ENCODE measurements at places on chromosomes 12 and 14. TPM values are rescaled to one million over a fixed set of nuclear protein-coding genes. Genes with fewer than 3 reads are reported as not detected.

DNA sequence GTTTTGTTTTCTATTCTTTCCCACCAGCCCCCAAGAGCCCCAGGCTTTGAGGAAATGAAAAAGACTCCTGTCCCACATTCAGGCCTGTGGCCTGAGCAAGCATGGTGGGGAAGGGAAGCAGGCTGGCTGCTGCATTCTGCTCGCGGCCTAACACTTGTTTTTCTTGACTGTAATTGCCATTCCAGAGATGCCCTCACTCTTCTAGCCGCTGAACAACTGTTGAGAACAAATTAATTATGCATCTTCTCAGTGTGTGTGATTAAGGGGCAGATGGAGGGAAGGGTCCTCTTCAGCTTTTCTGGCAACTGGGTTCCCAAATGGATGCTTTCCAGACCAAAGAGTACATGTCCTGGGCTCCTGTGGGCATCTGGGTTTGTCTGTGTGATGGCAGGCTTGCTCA, 43.3 kb downstream of the ADCK1 start:
- DNase-seq: no peak

- no peak for DNase-seq
Measured at GRCh38 chr14:77180726-77181602, 634 bp upstream of the TMEM63C start.

GRCh38 chr14:90531497-90531896, 134.7 kb downstream of the CALM1 start:
- no peak for DNase-seq

The CDCA4 gene
- 19.2 TPM for polyA plus RNA-seq

- no peak for DNase-seq
Measured at GRCh38 chr14:70662816-70663215, 21.1 kb downstream of the TTC9 start.

- no peak for DNase-seq
Measured at GRCh38 chr12:110349514-110350151, 53.9 kb downstream of the ANAPC7 start.

DNA sequence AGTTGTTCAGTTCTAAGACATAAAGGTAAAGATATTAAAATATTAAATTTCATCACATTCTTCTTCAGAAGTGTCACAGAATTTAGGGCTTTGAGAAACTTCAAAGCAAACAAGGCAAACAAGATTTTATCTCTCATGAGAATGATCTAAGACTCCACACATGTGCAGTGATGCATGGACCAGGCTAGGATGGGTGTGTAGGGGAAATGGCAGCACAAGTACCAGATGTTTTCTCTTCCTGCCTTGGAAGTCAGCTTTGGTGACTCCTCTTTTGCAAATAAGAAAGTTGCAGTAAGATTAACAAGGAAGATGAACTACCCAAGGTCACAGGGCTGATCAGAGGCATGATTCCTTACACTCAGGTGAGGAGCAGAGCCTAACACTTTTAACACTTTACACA, 163.8 kb upstream of the LMNTD1 start:
- DNase-seq: no peak

DNA sequence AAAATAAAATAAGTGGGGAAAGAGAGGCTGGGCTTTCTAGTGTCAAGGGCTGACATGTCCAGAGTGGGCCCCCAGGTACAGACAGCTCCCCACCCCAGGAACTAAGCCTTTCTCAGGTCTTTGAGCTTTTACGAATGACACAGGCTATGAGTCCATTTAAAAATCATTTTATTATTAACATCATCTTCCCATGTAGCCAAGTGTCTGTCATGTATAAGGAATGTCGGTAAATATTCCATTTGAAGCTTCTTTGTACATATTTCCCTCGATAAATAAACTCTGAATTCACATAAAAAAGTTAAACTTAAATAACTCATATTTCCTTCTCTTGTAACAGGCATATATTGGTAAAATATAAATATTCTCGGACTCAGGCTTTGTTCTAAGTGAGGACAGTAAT, 143.6 kb downstream of the CALM1 start:
- DNase-seq: no peak

DNA sequence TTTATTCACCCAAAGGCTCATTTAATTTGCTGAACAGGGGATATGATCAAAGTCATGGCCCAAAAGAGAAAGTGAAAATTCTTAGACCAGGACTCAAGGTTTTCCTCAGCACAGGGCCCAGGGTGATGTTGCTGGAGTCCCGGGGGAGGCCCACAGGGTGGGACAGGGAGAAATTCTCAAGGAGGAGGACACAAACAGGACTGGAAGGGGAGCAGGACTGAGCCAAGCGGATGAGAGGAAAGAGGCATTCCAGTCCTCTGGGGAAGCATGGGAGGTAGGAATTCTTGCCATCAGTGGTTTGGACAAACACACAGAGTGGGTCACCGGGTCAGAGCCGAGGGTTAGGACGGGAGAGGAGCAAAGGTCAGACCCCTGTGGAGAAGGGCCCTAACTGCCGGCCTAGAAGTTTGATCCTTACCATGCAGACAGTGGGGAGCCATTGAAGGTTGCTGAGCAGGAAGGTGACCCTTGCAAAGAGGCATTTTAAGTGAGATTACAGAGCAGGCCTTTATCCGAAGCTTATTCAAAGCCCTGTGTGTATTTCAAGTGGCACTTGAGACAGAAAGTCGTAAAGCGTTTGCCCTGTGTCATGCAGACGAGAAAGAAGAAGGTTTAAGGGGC, 68.4 kb upstream of the PTGR2 start:
- no peak for DNase-seq

DNA sequence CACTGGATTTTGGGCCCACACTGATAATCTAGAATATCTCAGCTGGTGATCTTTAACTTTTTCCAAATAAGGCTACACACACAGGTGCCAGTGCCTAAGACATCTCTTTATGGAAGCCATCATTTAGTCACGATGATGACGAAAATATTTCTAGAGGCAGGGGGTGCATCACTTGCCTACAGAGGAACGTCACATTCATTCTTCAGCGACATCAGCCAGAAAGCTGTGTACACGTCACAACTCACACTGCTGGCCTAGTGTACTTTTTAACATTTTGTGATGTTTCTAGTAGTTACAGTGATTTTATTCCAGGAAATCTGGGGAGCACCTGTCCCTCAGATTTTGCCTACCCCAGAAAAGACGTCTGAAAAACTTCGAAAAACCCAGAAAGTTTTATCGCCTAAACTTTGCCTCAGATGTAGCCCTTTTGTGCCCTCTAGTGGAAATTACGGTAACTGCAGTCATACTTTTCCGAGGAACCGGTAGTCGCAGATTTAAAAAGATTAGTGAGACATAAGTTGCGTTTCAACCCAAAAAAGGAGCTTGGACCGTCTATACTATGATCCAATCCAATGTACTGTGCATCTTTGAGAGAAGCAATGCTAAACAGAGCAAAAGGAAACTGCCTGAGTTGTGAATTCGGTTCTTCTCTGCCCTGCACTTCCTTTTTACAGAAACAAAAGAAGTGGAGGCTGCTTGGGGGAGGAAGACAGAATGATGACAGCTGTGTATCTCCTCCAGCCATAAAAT, 64.3 kb upstream of the STON2 start:
- peak; percentile 57 for DNase-seq

The EFS gene
- 39.0 TPM for polyA plus RNA-seq

- no peak for DNase-seq
Measured at GRCh38 chr14:63611078-63611477, 30.6 kb downstream of the WDR89 start.

DNA sequence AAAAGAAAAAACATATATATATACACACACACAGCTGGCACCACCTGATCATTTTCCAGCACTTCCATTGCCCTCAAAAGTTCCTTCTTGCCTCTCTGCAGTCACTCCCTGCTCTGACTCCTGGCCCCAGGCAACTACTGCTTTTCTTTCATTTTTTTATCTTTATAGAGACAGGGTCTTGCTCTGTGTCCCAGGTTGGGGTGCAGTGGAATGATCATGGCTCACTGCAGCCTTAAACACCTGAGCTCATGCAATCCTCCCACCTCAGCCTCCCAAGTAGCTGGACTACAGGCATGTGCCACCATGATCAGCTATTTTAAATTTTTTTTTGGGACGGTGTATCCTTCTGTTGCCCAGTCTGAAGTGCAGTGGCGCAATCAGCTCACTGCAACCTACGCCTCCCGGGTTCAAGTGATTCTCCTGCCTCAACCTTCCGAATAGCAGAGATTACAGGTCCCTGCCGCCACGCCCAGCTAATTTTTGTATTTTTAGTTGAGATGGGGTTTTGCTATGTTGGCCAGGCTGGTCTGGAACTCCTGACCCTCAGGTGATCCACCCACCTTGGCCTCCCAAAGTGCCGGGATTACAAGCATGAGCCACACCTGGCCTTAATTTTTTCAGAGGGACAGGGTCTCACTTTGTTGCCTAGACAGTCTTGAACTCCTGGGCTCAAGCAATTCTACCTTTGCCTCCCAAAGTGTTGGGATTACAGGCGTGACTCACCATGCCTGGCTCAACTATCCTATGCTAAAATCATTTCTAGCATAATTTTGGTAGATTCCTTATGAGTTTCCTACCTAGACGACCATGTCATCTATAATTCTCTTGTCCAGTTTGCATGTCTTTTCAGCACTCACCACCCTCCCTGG, 7.8 kb downstream of the HSP90AA1 start:
- no peak for DNase-seq

The SMIM41 gene
- polyA plus RNA-seq: not detected

The IL31 gene
- polyA plus RNA-seq: not detected

DNA sequence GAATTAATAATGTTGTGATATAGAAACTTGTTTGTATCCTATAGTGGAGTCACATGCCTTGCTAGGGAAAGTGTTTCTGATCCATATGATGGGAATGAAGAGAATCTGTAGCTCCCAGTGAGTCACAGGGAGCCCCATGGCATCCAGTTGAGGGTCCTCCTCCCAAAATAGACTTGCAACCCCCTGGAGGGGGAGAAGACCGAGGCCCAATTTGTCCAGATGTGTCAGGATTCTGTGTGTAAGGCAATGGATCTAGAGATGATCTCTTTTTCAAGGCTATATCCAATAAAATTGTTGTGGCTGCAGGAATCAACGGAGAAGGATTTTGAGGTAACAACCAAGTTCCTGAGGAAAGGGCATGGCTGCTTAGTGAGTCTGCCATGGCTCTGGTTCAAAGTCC, 121.8 kb downstream of the BCL11B start:
- DNase-seq: no peak

DNA sequence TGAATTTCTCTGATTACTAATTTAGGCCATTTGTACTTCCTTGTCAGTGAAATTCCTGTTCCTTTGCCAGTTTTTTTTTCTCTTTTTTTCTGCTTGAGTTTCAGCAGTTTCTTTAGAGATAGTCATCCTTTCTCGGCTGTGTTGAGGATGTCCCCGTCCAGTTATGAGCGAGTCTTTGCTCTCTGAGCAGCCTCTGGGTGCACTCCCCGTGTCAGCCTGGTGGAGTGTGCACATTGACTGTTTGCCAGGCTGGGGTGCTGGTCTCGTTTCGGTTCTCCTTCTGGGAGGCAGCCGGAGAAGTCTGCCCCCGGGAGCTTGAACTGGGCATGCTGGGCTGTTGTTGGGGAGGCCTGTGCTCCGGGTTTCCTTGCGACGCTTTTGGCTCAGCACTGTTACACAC, 3.0 kb downstream of the PACS2 start:
- DNase-seq: no peak

The RPS6KL1 gene
- 0.72 TPM for polyA plus RNA-seq

DNA sequence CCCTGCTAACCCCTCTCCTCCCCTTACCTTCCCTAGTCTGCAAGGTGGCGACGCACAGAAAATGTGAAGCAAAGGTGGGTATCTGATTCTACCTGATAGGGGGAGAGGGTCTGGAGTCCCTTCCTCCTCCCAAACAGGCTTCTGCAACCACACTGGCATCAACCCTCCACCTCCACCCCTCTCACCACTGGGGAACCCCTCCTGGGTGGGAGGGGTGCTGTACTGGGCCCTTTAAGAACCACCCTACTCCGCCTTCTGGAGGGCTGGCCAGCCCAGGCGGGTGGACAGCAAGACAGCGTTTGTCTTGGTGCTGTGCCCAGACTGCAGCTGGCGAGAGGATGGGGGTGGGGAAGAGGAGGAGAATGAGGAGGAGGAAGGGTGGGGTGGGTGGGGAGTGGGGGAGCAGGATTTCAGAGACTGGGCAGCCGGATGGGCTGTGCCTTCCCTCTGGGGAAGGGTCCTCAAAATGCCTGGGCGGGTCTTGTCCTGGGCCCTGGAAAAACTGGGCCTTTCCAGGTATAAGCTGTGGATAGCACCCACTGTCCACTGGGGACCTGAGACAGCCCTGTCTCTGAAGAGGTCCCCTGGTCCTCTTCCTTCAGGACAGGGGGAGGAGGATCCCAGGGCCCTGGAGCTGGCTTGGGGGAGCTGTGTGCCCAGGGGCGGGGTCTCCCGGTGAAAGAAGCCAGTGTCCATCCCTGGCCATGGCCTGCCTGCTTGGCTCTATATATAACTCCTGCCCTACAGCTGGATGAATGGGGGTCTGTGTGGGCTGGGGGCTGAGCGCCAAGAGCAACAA, 2.8 kb downstream of the TNS2 start:
- no peak for DNase-seq

The KSR2 gene
- 0.66 TPM for polyA plus RNA-seq

DNA sequence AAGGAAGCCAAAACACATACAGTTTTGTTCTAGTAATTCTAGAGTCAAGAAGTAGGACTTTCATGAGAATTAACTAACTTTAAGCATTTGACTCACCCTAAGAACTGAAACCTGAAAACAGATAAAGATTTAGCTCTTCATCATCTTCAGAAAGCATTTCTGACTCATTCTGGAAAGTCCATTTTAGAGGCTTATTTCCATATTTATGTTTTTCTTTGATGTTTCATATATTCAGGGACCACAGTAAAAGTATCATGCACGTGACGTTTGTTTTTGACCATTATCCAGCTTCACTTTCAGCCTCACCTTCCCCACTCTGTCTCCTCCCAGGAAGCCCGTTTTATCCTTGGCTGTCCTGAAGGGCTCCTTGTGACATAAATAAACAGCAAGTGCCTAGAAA, 79.2 kb downstream of the MDGA2 start:
- DNase-seq: no peak

The C12orf75 gene
- polyA plus RNA-seq: 77.4 TPM

DNA sequence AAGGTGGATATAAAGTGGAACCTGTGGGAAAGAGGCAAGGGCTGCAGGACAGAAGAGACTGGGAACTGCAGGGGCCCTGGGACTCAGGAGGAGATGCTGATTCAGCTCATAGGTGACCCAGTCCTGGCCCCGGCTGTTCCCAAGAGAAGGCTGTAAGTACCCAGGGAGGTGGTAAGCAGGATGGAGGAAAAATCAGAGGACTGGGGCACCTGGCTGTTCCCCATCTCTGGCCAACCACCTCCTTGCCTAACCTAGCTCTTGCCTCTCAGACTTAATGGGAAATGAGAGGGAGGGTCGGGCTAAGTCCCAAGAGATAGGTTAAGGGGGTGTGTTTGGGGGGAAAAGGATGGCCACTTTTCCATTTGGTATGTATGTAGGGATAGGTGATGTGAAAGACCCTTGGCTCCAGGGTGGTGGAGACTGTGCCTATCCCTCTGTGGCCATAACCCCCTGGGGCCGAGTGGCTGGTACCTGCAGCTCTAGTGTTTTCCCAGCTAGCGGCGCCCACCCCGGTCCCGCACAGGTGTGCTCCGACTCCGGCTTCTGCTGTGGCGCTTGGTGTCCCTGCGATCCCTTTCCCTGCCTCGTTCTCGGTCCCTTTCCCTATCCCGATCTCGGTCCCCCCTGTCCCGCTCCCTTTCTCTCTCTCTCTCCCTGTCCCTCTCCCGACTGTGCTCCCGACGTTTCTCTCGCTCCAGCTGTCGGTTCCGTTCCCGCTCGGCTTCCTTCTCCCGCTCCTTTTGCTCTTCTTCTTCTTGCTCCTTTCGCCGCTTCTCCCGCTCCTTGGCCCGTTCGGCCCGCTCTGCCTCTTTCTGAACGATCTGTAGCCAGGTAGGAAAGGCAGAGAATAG, 1.6 kb upstream of the CDH24 start:
- no peak for DNase-seq

Data from left renal pelvis (tissue), 4 donors.